Activated CD4-positive, CD25-positive, alpha-beta regulatory T cell treated with anti-CD3 and anti-CD28 coated beads, Interleukin-2, amount 50 U/mL, for 16 hours (primary cell): ENCODE measurements at places on chromosomes 2 and 18.

- no peak for DNase-seq
Observed at GRCh38 chr2:235827585-235827992, 333.7 kb downstream of the AGAP1 start.

DNA sequence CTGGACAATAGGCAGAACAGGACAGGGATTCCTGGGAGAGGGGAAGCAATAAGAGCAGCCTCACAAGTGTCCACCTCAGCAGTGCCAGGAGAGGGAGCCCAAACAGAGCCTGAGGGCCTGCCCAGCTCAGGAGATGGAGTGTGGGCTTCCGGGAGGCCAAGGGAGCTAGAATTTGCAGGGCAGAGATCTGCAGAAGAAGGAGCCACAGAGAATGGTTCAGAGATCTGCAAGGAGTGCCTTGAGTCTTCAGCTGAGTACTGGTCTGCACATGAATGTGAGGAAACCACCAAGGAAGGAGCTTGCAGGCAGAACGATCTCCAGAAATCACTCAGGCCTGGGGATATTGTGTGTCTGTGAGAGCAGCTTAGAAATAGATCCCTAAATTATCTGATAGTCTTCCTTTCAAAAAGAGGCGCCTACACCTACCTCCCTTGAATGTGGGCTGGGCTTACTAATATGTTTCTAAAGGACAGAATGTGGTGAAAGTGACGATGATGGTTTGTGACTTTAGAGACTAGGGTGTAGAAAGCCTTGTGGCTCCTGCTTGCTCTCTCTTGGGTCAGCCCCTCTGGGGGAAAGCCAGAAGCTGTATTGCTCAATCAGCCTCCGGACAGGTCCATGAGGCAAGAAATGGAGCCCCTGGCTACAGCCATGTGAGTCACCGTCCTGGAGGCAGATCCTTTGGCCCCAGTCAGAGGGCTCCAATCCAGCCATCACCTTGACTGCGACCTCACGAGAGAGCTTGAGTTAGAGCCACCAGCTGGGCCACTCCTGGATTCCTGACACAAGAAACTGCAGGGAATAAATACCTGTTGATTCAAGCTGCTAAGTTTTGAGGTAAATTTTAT lies 7.6 kb upstream of the LPIN1 start:
- DNase-seq, result no peak

GRCh38 chr2:28956415-28956826 lies 24.7 kb upstream of the TOGARAM2 start:
- DNase-seq, result no peak

DNA sequence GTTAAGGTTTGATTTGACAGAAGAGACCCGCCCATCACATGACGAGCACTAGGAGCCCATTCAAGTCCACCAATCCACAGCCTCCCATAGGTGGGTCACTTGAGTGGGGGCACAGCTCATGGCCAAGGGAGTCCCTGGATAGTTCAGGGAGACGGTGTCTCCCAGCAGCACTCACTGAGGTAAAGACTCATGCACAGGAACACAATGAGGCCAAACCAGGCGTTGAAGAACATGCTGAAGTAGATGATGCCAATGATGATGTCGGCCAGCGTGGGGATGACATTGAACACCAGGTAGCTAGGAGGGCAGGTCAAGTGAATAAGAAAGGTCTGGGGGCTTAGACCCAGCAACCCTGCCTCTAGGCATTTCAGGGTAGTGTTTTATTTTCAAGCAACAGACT lies 4.0 kb downstream of the ABCB6 start:
- DNase-seq, result no peak

DNA sequence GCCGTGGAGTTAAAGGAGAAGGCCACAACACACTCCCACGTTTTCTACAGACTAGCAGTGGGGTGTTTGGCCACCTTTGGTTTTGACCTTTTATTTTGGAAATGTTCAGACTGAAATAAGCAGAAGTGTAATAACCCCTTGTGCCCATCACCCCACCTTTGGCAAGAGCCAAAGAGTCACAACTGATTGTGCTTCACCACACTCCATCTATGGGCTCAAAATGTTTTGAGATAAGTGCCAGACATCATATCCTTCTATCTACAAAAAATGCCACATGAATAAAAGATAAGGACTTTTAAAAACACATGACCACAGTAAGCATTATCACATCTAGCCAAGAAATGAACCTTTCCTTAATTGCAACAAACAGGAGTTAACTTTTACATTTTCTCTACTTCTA lies 9.9 kb upstream of the GPR35 start:
- no peak for DNase-seq
